ENCODE measurements at places on chromosomes 1 and 21.

- no peak for DNase-seq
Measured at GRCh38 chr1:97196825-97197516, 475.4 kb downstream of the PTBP2 start.

GRCh38 chr1:88800382-88801051, 90.8 kb downstream of the GTF2B start:
- no peak for DNase-seq

DNA sequence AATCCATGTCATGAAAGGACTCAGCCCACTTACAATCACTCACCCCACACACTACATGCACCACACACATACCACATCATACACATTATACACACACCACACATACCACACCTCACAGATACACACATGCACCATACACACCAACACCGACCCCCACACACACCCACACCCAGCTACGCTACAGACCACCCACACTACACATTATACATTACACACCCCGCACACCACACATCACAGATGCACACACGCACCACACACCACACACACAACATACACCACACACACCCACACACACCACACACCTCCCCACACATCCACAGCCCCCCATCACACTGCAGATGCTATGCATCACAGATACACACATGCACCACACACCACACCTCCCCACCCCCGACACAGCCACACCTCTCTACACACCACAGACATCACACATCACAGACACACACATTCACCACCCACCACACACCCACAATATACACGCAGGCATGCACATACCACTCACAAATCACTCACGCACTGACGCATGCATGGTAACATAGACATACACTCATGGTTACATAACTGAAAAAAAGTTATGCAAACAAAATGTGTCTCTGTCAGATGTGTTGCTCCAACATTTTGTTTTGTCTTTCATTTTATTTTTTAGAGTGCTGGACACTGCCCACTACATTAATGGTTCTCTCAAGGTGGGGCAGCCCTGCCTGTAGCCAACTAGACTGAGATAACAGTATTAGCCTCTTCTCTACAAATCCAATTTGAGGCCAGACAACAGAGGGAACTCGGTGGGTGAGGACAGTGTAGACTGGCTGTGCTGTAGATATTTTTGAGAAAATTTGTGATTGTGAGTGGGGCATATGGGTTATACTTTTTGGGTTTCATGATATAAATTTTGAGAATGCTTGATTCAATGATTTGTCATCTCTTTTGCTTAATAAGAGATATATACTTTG, 15.2 kb upstream of the PGBD2 start:
- DNase-seq: no peak

GRCh38 chr1:151840421-151840820, 801 bp upstream of the C2CD4D start:
- DNase-seq: no peak

DNA sequence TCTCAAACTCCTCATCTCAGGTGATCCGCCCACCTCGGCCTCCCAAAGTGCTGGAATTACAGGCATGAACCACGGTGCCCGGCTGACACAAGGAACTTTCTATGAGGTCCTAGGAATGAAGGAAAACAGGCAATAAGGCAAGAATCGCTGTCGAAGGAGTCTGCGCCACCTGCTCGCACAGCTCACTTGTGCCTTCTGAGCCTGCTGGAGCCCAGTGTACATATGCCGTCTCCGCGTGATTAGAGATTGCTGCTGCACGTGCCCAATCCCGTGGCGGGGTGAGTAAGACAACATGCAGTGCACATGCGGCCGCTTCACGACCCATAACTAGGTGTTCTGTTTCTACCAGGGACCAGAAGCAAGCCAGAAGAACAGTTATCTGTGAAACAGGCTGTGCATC, 24.3 kb downstream of the H3-3A start:
- DNase-seq: no peak

DNA sequence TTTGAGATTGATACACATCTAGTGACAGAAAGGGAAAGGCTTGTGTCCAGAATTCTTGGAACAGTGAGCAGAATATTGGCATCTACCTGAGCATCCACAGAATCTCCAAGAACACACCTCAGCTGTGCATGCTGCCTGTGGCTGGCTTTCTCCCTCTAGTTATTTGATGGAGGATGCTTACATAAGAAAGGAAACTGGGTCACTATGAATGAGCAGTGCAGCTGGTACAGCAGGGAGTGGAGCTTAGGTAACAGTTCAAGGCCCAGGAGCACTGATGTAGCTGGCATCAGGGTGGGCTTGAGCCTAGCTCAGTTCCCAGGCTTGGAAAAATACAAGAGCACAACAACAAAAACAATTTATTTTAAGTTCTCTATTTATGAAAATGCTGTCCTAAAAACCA, 26.3 kb downstream of the RGS8 start:
- no peak for DNase-seq

GRCh38 chr1:232686346-232686745, 56.4 kb upstream of the SIPA1L2 start:
- no peak for DNase-seq

DNA sequence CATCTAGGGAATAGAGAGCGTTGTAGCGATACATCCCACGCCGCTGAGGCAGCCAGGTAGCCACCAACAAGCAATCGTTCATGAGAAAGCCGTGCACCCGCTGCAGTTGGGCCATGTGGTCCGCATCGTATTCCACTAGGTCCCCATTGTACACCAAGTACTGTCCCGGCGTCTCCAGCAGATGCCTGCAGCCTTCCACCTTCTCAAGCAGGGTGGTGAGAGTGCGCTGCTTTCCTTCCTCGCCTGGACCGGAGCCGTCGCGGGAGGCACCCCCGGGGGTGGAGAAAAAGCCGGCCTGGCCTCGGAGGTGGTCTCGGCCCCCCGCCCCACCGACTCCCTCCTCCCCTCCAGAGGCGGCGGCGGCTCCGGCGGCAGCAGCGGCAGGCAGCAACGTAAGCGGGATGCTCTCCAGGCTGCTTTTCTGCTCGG, 595 bp downstream of the EXOC8 start:
- DNase-seq: no peak

- DNase-seq: no peak
Measured at GRCh38 chr1:72938408-72938807, 656.1 kb upstream of the NEGR1 start.

GRCh38 chr1:218851586-218851985, 322.1 kb upstream of the LYPLAL1 start:
- DNase-seq: no peak

DNA sequence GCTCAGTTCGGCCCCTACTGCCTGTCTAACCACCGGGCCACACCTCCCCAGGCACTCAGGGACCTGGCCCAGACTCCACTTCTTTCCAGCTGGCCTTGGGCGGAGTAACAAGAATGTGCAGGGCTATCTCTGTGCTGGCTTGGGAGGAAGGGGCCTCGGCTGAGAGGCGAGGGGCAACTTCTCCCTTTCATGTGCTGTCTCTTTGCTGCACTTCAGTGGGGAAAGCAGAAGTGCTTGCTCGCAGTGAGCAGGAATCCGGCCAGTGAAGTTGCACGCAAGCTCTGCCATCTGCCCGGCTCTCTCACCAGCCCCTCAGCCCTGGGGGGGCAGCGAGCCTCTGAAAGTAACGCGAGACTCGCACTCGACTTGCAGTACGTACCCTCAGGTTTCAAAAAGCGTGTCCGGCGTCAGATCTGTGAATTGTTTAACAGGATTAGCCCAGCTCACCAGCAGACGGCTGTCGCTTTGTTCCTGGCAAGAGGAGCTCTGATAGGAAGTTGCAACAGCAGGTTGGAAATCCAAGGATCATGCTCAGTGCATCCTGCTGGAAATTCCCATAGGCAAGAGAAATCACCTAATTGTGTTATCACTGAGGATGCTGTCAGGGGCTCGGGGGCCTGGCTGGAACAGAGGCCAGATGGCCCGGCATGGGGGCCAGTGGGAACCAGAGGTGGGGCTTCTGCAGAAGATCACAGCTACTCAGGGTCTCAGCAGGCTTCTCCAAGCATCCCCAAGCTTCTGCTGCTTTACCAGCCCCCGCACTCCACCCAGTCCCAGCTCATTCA, 221.1 kb downstream of the NPHP4 start:
- DNase-seq: no peak

DNA sequence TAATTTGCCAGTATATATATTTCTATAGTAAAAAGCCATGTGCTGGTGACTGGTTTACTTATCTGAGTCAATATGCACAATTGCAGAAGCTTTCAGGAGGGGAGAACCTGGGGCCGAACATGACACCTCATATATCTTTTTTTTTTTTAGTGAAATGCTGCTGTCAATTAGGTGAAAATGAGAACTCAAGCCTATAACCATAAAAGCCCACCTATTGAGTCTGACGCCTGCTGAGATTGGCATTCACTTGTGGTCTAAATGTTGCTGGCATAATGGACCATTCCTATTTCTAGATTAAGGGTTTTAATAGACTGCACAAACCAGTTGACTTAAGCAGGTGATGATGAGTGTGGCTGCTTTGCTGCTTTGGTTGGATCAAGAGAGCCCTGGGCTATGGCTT, 10.8 kb downstream of the NTMT2 start:
- DNase-seq: no peak

- no peak for DNase-seq
Measured at GRCh38 chr1:93598396-93598795, 83.2 kb downstream of the BCAR3 start.
